Neural crest cell (in vitro differentiated cells): ENCODE measurements at places on chromosomes 13 and 19.

DNA sequence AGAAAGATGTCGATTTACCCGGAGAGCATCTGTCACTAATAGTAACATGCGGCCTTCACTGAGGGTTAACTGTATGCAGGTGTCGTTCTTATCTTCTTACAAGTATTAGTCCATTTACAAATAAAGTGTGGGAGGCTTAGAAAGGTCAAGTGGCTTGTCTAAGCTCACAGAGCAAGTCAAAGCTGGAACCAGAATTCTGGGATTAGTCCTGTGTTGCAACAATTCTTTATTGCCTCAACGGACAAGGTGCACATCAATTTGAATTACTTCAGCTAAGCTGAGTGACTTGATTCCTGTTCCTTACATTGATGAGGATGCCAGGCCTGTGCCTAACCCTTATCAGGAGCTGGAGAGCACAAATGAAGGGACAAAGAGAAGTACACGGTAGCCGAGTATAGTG is 1193.6 kb downstream of the UQCRFS1 start:
- no peak overlapping the region for H3K27ac ChIP-seq
- H3K4me3 ChIP-seq: no peak overlapping the region
- peaks cover 6% of the 10 kb centered on the region for H3K27me3 ChIP-seq
- no peaks in the 10 kb centered on the region for H3K36me3 ChIP-seq

DNA sequence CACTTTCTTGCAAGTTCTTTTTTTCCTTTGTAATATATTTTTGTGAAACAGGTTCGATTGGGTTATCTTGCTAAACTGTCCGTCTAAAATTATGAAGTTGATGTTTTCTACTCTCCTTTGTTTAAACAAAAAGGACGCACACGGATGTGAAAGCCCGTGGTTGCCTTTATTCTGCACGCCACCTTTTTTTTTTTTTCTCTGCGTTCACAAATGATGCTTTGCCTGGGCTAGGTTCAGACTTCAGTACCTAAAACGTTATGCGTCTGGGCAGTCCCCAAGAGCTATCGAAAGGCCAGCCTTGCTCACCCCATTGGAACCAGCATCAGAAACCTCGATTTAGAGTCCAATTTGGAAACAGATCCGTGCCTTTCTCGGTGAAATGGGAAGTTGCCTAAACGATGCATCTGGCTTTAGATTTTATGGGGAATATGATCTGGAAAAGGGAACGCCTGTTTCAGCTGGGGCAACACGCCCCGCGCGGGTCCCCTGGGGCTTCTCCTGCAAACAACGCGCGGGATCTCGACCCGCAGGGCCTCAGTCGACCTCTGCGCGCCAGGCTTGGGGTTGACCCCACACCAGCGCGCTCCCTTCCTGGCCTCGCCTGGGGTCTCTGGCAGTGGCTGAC is 113.9 kb downstream of the KCNRG start:
- DNase-seq: no peak
- no peak overlapping the region for H3K27ac ChIP-seq
- peak overlapping the region; percentile 89 for H3K4me3 ChIP-seq
- peaks cover 5% of the 10 kb centered on the region for H3K36me3 ChIP-seq
- H3K27me3 ChIP-seq: peaks cover 86% of the 10 kb centered on the region

GRCh38 chr13:53298396-53298795 is 269.8 kb downstream of the OLFM4 start:
- H3K4me1 ChIP-seq: no peaks in the 10 kb centered on the region
- no peak overlapping the region for H3K4me3 ChIP-seq
- no peak overlapping the region for H3K27ac ChIP-seq
- no peaks in the 10 kb centered on the region for H3K27me3 ChIP-seq
- no peak for DNase-seq

- no peaks in the 10 kb centered on the region for H3K4me1 ChIP-seq
- peak overlapping the region; percentile 86 for H3K27ac ChIP-seq
- no peaks in the 10 kb centered on the region for H3K27me3 ChIP-seq
- peaks cover 18% of the 10 kb centered on the region for H3K36me3 ChIP-seq
- DNase-seq: no peak
- no peak overlapping the region for H3K4me3 ChIP-seq
These were observed 25.0 kb upstream of the TINCR start for GRCh38 chr19:5592531-5593342.

GRCh38 chr19:13731147-13731964 is 33.0 kb upstream of the MRI1 start:
- H3K27me3 ChIP-seq: no peaks in the 10 kb centered on the region
- H3K27ac ChIP-seq: peak overlapping the region; percentile 79
- H3K36me3 ChIP-seq: no peaks in the 10 kb centered on the region
- peak overlapping the region; percentile 85 for H3K4me3 ChIP-seq
- H3K4me1 ChIP-seq: peaks cover 11% of the 10 kb centered on the region

- no peak overlapping the region for H3K27ac ChIP-seq
- no peaks in the 10 kb centered on the region for H3K36me3 ChIP-seq
- no peaks in the 10 kb centered on the region for H3K27me3 ChIP-seq
- no peak overlapping the region for H3K4me3 ChIP-seq
- DNase-seq: peak; percentile 70
- peaks cover 15% of the 10 kb centered on the region for H3K4me1 ChIP-seq
These were observed 480.2 kb upstream of the MIR17HG start for GRCh38 chr13:90867336-90867683.

- DNase-seq: no peak
- H3K4me3 ChIP-seq: no peak overlapping the region
- H3K4me1 ChIP-seq: peaks cover 8% of the 10 kb centered on the region
- H3K27ac ChIP-seq: no peak overlapping the region
- peaks cover 47% of the 10 kb centered on the region for H3K27me3 ChIP-seq
These were observed 5.4 kb downstream of the LMTK3 start for GRCh38 chr19:48506138-48506733.

DNA sequence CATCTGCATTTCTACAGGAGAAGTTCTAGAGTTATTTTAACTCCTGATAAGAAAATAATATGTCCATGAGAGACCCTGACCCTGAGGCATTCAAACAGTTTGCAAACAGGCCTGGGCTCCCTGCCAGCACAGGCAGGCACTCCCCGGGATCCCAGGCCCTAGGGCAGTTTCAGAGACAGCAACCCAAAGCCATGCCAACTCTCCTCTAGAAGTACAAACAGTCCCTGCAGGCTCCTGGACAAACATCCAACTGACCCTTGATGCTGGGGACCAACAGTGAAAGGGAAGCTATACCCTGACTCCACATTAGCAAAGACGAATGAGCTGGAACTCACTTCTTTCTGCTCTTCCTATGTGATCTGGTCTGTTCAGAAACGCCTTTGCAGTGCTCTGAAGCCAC is 44.8 kb downstream of the CCDC70 start:
- no peak for DNase-seq
- H3K27ac ChIP-seq: no peak overlapping the region
- no peaks in the 10 kb centered on the region for H3K36me3 ChIP-seq
- H3K27me3 ChIP-seq: no peaks in the 10 kb centered on the region

DNA sequence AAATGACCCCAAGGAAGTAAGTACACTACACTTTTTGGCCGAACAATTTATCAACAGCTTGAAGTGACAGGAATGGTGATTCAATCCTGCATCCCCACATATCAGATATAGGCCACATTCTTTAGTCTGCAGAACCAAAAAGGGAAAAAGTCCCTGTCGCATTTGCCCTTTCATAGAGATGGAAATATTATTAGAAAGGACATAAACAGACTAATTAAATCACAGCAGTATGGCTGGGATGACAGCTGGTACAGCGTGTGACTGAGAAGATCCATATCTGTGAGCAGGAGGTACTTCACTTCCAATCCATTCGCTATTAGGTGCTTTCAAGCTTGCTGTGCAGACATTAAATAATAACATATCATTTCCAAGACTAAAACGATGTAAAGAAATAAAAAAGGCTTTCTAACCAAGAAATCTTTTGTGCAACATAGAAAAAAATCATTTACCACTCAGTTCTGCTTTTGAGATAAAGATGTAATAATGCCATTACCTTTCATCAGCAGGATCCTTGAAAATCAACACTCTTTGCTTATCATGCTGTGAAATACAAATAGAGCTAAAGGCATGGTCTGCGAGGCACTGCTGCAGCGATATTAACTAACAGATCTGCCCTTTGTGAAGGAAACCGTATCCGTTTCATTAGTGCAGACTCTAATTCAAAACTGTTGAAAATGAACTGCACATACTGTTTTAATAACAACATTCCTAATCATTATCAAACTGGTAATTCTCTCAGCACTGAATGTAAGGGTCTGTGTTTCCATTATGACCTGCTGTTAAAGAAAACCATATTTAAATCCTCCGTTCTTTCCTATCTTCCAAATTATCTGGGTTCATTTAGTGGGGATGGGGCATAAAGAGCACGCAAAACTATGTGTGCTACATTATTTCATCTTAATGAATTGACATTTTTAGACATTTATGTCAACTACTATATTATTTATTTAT is 245.6 kb downstream of the DACH1 start:
- H3K4me3 ChIP-seq: no peak overlapping the region
- no peaks in the 10 kb centered on the region for H3K27me3 ChIP-seq
- no peak for DNase-seq

- no peak overlapping the region for H3K4me3 ChIP-seq
- H3K27ac ChIP-seq: no peak overlapping the region
- no peaks in the 10 kb centered on the region for H3K4me1 ChIP-seq
- no peaks in the 10 kb centered on the region for H3K27me3 ChIP-seq
- H3K36me3 ChIP-seq: no peaks in the 10 kb centered on the region
- DNase-seq: no peak
These were observed 45.9 kb downstream of the TSHZ3 start for GRCh38 chr19:31303262-31303815.

DNA sequence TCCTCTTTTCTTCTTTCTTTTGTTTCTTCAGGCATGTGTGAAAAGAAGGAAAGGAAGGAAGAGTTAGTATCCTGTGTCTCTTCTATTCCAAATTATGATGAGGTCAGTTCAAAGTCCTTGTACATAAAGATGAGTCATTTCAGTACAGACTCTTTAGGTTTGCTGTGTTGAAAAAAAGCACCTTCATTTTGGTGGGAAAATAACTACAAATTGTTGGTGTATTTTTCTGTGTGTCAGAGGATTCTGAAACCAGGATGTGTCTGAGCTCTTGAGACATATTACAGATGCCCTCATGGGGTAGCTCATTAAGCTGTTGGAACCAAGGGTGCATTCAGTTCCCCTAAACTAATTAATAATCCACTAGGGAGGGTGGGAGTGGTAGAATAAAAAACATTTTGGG is 5.8 kb upstream of the HSPH1 start:
- no peaks in the 10 kb centered on the region for H3K27me3 ChIP-seq
- H3K27ac ChIP-seq: no peak overlapping the region
- H3K4me1 ChIP-seq: peaks cover 22% of the 10 kb centered on the region
- no peak overlapping the region for H3K4me3 ChIP-seq
- H3K36me3 ChIP-seq: no peaks in the 10 kb centered on the region
- DNase-seq: no peak

DNA sequence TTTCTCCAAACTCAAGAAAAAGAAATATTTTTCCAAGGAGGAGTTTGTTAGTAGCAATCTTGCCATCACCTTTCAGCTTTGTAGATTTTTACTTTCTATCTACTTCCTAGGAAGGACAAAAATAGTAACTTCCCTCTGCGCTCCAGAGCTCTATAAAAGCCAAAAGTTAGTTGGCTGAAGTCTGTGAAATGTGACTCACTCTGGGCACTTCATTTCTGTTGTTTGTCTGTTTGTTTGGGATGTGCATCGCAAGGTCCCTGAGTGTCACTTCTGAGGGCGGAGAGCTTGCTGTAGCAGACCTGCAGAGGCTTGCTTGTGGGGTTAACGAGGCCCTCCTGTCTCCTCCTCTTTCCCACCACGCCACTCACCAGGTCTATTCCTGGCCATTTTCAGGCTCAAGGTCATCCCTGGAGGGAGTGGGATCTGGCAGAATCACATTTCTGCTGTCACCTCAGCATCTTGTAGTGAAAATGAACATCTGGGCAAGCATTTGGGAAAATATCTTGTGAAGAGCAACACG is 307.6 kb downstream of the GPC6 start:
- no peak overlapping the region for H3K27ac ChIP-seq
- no peak overlapping the region for H3K4me3 ChIP-seq
- peaks cover 1% of the 10 kb centered on the region for H3K36me3 ChIP-seq
- peaks cover 4% of the 10 kb centered on the region for H3K4me1 ChIP-seq

DNA sequence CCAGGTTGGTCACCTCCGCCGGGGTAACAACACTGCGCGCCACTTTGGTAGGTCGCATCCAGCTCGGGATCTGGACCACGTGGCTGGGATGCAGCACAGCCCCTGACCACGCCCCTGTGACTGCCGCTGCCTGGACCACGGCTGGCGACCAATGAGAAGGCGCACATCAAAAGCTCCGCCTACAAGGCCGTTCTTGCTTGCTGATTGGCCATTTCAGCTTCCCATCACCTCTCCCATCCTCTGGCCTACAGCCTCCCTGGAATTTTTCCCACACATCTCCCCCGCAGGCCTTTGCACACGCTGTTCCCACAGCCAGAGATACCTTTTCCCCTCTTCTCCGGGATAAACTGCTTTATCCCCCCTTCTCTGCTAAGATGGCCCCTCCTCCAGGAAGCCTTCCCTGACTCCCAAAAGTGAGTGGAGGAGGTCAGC is 12.5 kb upstream of the MAP1S start:
- no peaks in the 10 kb centered on the region for H3K36me3 ChIP-seq
- peak; percentile 30 for DNase-seq
- no peak overlapping the region for H3K4me3 ChIP-seq
- H3K4me1 ChIP-seq: peaks cover 4% of the 10 kb centered on the region
- no peak overlapping the region for H3K27ac ChIP-seq
- H3K27me3 ChIP-seq: peaks cover 7% of the 10 kb centered on the region

- no peaks in the 10 kb centered on the region for H3K36me3 ChIP-seq
- peaks cover 50% of the 10 kb centered on the region for H3K4me1 ChIP-seq
- H3K27me3 ChIP-seq: peaks cover 52% of the 10 kb centered on the region
- H3K27ac ChIP-seq: no peak overlapping the region
- no peak for DNase-seq
These were observed 4.3 kb downstream of the RRAS start for GRCh38 chr19:49635530-49636232.

DNA sequence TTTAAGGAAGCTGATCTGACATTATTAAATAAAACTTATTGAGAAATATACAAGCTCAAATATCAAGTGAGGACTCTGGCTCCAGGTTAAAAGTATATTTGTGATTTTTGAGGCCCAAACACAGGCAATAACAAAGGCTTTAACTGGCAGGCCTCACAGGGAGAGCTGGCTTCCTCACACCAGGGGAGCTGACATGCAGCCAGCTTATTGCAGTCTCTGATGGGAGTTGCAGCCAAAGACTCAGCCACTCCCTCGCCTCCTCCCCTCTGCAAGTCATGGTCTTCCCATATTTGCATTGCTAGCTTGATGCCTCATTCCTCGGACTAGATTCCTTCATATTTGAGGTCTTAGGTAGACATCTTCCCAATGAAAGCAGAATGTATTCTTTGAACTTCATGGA is 647.1 kb upstream of the SLITRK6 start:
- H3K4me1 ChIP-seq: peaks cover 8% of the 10 kb centered on the region
- H3K27ac ChIP-seq: no peak overlapping the region
- no peaks in the 10 kb centered on the region for H3K27me3 ChIP-seq
- H3K36me3 ChIP-seq: no peaks in the 10 kb centered on the region

DNA sequence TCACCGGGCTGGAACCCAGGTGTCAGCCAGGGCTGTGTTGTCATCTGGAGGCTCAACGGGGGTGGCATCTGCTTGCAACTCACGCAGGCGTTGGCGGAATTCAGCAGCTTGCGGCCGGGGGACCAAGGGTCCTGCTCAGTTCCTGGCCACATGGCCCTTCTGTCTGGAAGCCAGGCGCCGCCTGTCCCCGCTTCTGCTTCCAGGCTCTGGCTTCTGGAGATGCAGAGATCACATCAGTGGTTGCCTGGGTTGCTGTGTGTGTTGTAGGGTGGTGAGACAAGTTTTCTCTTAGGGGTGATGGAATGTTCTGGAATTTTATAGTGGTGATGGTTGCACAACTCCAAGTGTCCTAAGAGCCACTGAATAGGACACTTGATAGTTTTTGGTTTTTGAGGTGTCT is 5.0 kb downstream of the ADAT3 start:
- H3K4me1 ChIP-seq: peaks cover 9% of the 10 kb centered on the region
- H3K4me3 ChIP-seq: peak overlapping the region; percentile 39
- H3K27ac ChIP-seq: peak overlapping the region; percentile 63
